ENCODE measurements at places on chromosomes 6 and 20.

- DNase-seq, result no peak
Measured at GRCh38 chr6:129606664-129607063, 103.3 kb downstream of the ARHGAP18 start.

GRCh38 chr6:42914546-42914945, 1.3 kb upstream of the PTCRA start:
- DNase-seq, result no peak

- DNase-seq, result no peak
Measured at GRCh38 chr6:159777240-159777904, 12.0 kb downstream of the TCP1 start.

DNA sequence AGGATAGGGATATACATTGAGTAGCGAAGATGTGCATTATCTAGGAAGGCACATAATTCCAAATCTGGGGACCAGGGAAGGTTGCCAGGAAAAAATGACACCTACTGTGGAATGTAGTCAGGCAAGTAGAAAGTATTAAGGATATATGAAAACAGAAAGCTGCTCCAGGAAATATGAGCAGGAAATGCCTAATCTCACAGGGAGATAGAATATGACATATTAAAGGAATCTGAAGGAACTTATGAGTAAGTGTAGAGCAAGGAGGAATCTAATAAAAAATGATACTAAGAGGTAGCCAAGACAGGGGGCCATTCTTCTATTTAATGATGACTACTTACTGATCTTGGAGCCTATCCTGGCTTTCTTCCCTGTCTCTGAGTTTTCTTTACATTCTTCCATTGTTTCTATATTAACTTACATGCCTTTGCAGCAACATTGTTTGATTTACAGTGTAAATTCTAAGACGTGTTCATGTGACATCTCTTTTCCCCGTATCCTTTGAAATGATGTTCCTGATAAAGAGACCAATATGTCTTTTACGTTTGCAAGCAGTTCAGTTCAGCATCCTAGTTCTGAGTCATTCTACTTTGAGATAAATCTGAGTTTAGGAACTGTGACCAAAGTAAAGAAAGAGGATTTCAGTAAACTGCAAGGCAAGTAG, 58.6 kb downstream of the TINAG start:
- DNase-seq, result no peak

DNA sequence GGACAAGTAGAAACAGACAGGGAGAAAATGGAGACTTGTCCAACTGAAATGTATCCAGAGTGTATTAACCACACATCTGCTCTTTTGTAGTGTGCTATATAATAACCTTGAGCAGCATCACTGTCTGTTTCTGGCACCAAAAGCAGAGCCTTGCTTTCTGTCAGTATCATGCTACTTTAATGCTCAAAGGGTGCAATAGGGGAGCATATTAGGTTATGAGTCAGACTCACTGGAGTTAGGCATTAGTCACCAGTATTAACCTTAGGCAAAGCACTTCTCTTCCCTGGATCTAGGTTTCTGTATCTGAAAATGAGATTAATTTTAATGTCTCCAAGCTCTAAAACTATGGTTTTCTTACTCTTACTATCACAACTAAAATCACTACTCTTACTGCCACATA, 280.1 kb downstream of the TFAP2B start:
- no peak for DNase-seq

- no peak for DNase-seq
Measured at GRCh38 chr20:1105599-1106194, 12.7 kb upstream of the PSMF1 start.

- no peak for DNase-seq
Measured at GRCh38 chr6:140160909-140161308, 786.5 kb upstream of the CITED2 start.

GRCh38 chr20:58434326-58434725, 45.3 kb downstream of the VAPB start:
- no peak for DNase-seq
